ENCODE measurements at places on chromosomes 13 and 19.

- no peak for DNase-seq
Measured at GRCh38 chr19:5697890-5698634, 8.0 kb downstream of the RPL36 start.

DNA sequence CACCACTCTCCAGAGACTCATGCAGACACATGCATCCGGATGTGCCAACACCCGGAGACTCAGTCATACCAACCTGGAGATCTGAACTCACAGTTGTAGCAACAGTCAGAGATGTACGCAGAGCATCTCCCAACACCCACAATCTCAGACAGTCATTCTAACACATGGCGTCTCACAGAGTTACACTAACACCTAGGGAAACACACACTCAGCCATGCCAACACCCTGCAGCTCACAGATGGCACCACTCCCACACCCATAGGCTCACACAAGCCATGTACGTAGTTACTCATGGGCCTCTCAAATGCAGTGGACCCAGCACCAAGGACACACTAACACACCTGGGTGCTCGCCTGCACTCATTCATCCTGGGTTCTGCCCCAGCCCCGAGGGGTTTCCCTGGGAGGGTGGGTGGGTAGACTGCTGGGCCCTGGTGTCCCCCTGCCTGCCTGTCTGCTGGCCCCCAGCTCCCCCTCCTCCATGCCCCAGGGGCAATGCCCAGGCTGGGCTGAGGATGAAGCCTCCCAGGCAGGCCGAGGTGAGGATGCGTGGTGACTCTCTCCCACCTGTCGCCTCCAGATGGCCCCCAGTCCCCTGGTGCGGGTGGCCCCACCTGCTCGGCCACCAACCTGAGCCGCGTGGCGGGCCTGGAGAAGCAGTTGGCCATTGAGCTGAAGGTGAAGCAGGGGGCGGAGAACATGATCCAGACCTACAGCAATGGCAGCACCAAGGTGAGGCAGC lies 10.0 kb downstream of the PKN1 start:
- no peak for DNase-seq

- no peak for DNase-seq
Measured at GRCh38 chr19:43148233-43148632, 38.1 kb downstream of the PSG5 start.

GRCh38 chr13:47146991-47147811 lies 250.3 kb upstream of the HTR2A start:
- DNase-seq, result no peak

GRCh38 chr13:36088463-36088862 lies 42.7 kb downstream of the DCLK1 start:
- DNase-seq, result no peak

DNA sequence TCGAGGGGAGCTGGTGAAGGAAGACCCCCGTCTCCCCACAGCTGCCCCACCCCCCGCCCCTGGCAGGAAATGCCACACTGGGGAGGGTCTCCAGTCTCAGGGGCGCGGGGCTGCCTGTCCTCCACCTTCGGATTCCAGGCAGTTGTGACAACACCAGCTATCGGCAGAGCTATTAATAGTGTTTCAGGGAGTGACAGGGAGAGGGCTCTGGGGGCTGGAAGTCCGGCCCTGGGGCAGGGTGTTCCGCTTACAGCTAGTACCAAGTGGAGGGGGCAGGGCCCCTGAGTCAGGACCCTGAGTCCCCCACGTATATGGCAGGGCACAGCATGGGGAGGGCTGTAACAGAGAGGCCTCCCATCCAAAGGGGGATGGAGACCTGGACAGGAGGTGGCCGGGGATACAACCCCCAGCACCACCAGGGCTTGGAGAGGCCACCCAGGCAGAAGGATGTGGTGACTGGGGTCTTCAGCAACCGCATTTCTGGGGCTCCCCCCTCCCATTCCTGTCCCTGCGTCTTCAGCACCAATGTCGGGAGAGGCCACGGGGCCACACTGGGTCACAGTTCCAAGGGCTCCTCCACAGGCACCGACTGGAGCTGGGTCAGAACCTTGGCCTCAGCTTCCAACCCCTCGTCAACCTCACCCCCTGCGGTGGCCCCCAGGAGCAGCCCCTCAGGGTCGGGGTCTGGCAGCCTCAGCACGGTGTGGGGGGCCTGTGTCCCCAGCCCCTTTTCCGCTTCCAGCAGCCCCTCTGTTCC lies 3.9 kb downstream of the SIX5 start:
- no peak for DNase-seq

GRCh38 chr13:99982731-99983498 lies 1.3 kb downstream of the ZIC2 start:
- no peak for DNase-seq

DNA sequence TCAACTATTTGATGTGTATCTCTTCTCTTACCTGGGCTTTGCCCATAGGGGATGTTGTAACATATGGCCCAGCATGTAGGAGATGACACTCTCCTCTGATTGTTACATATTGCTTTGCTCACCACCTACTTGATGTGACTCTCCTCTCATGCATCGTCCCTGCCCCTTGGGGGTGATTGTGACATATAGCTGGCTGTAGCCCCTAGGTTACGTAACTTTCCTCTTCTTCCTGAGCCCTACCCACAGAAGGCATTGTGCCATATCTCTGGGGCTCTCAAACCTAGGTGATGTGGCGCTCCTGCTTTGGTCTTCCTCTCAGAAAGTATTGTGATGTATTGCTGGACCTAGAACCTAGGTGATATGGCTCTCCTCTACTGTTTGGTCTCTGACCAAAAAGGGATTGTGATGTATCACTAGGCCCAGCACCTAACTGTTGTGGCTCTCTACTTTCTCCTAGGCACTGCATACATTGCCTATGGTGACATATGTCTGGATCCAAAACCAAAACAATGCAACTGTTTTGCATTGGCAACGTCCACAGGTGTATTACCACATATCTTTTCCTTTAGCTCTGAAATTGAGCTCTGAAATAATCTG lies 71.9 kb upstream of the ZNF724 start:
- DNase-seq, result no peak

GRCh38 chr19:5130371-5131030 lies 161.6 kb downstream of the KDM4B start:
- DNase-seq, result peak; percentile 32

DNA sequence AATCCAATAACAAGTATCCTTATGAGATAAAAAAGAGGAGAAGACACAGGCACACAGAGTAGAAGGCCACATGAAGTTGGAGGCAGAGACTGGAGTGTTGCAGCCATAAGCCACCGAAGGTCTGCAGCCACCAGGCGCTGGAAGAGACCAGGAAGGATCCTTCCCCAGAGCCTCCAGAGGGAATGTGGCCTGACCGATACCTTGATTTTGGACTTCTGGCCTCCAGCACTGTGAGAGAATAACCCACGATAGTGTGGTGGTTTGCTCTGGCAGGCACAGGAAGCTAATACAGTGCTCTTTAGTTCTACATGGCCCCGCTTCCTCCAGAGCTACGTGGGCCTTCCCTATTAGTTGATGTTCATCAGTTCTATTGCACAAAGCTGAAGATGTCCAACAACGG lies 15.3 kb upstream of the SULT2A1 start:
- DNase-seq, result no peak
